SW 1271 (cell line): ENCODE measurements at places on chromosomes 13 and 19.

- DNase-seq: no peak
These were observed 55.2 kb downstream of the ZNF627 start for GRCh38 chr19:11652492-11652891.

- DNase-seq: no peak
These were observed 262.8 kb upstream of the RFC3 start for GRCh38 chr13:33554919-33555791.

- DNase-seq: no peak
These were observed 272.5 kb downstream of the DCLK1 start for GRCh38 chr13:35858665-35859064.

- DNase-seq: no peak
These were observed 11.9 kb downstream of the PEX11G start for GRCh38 chr19:7476777-7477494.

DNA sequence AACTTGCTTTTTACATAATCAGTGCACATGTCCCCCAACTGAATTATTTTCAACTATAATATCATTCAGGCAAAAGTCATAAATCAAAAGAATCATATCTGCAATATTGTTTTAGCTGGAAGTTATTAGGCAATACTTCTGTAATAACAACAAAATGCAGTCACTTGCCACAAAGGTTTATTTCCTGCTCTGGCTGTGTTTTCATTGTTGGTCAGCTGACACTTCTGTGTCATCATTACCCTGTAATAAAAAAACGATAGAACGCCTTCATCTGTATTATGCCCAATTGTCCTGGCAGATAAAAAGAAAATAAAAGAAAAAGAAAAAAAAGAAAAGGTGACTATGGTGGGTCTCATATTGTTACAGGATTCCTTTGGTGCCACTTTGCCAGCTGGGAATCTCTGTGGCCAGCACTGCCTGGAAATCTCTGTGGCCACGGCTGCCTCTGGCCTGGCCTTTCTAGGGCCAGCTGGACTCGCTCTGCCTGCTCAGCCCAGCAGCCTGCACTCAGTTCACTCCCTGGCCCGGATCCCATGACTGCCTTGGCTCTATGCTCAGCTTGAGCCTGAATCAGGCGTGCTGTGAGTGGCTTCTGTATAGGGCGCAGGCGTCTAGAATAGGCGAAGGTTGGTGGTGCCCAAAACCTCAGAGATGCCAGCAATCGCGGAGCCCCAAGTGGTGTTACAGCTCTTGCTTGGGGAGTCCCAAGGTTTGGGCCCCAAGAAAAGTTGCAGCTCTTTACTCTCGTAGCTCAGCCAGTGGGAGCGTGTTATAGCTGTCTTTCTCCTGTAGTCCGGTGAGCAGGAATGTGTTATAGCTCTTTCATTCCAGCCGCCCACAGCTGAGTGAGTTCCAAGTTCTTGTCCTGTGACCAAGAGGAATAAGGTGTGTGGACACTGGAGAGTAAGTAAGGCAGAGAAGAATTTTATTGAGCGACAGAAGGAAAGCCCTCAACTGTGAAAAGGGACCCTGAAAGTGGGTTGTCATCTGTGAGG lies 1227.1 kb downstream of the SLITRK1 start:
- no peak for DNase-seq

- no peak for DNase-seq
These were observed 21.7 kb upstream of the LAMP1 start for GRCh38 chr13:113275387-113275786.

DNA sequence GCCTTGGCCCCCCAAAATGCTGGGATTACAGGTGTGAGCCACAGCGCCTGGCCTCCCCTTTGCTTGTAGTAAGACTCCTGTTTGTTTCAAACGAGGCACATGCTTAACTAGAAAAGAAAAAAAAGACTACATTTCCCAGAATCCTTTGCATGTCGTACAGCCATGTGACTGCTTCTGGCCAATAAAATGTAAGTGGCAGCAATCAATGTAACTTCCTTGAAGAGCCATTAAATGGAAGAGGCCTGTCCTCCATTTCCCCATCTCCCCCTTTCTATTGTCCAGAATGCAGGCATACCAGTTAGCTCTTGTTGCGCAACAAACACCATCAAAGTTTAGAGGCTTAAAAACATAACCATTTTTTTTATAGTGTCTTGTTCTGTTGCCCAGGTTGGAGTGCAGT lies 10.4 kb upstream of the GPR32 start:
- peak; percentile 47 for DNase-seq

DNA sequence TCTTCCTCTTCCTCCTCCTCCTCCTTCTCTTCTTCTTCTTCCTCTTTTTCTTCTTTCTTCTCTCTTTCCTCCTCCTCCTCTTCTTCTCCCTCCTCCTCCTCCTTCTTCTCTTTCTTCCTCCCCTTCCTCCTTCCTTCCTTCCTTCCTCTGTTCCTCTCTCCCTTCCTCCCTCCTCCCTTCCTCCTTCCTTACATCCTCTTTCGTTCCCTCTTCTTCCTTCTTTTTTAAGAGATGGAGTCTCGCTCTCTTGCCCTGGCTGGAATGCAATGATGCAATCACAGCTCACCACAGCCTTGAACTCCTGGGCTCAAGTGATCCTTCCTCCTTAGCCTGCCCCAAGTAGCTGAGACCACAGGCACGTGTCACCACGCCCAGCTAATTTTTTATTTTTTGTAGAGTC lies 13.2 kb downstream of the EHD2 start:
- DNase-seq: no peak

- no peak for DNase-seq
These were observed 660.4 kb upstream of the KLF12 start for GRCh38 chr13:74794582-74794981.

GRCh38 chr19:1251330-1252220 lies 3.2 kb downstream of the MIDN start:
- no peak for DNase-seq

DNA sequence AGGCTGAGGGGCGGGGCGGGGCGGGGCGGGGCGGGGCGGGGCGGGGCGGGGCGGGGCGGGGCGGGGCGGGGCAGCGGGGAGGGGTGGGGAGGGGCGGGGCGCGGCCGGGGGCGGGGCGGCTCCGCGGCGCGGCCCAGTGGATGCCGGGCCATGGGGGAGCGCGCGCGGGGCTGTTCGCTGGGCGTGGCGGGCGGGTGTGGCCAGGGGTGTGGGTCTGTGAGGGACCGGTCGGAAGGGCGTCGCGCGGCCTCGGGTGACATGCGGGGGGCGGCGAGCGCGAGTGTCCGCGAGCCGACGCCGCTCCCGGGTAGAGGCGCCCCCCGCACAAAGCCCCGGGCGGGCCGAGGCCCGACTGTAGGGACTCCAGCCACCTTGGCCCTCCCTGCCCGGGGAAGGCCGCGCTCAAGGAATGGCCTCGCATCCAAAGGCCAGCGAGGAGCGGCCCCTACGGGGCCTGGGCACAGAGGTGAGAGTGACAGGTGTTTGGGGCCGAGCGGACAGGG lies at the start of gene ZFP28:
TSS of gene ZFP28 (plus strand) at position 188 of the 503 bp plus-strand sequence. CDS start at position 259, 71 bp downstream.
- peak; percentile 27 for DNase-seq

DNA sequence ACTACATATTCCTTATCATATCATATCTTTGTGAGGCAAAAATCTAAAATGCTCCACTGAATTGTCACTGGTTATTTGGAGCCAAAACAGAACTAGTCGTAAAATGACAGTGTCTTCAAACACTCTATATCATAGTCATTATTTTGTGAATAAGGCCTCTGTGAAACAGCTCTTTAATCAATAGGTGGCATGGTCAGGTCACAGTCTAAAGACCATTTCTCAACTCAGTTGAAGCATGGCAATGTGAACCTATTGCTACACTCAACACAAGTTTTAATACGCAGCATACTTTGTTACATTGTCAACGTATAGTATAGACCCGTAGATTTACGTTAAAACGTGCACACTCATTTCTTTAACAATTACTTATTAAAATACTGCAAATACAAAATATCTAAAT lies 131.3 kb upstream of the PCDH20 start:
- DNase-seq: no peak

- DNase-seq: no peak
These were observed 13.3 kb upstream of the ZSCAN4 start for GRCh38 chr19:57655443-57655842.

- no peak for DNase-seq
These were observed 23.0 kb upstream of the ISYNA1 start for GRCh38 chr19:18460900-18461299.

GRCh38 chr19:43739439-43740235 lies 15.1 kb downstream of the SMG9 start:
- DNase-seq: no peak

DNA sequence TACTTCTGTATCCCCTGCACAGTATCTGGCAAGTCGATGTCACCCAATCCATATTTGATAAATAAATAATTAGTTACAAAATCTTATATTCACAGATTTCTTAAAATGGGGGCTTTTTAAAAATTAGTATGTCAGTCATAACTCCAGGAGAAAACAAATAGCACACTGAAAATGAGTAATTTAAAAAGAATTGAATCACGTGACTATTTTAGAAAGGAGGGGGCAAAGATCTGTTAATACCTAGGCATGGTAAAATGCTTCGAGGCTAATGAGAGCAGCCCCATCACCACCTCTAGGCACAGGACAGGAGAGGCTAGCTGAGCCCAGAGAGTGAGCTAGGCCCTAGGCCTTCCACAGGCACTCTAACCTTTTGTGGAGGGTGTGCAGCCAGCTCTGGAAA lies 94.7 kb downstream of the FREM2 start:
- no peak for DNase-seq

GRCh38 chr13:100269837-100270236 lies 180.9 kb downstream of the PCCA start:
- DNase-seq: no peak

DNA sequence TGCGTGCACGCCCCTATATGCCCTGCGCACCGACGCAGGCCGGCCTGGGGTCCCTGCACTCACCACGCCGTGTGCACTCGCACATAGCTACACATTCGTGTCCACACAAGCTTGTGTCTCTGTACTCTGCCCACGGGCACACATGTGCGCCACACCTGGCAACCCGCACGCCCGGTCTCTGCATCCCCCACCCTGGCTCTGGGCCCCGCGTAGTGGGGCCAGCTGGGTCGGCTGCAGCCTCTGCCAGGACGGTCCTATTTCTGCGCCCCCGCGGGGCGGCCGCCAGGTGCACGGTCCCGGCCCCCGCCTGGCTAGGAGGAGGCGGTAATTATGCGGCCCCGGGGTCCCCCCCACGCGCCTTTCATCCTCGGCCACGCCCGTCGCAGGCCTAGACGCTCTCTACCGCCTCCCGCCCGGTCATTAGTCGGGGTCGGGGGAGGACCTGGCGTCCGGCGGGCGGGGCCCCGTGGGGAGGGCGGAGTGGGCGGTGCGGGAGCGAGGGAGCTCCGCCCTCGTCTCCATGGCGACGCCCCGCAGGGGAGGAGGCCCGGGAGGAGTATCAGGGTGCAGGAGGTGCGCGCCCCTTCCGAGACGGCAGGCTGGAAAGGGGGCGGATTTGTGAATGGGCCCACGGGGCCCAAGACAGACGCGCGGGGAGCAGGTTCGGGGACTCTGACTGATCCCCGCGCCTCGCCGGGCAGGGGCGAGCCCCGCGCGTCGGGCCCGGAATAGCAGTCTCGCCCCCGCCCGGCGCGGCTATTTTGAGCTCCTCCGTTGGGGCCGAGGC lies 2.8 kb upstream of the CIRBP start:
- DNase-seq: peak; percentile 82

DNA sequence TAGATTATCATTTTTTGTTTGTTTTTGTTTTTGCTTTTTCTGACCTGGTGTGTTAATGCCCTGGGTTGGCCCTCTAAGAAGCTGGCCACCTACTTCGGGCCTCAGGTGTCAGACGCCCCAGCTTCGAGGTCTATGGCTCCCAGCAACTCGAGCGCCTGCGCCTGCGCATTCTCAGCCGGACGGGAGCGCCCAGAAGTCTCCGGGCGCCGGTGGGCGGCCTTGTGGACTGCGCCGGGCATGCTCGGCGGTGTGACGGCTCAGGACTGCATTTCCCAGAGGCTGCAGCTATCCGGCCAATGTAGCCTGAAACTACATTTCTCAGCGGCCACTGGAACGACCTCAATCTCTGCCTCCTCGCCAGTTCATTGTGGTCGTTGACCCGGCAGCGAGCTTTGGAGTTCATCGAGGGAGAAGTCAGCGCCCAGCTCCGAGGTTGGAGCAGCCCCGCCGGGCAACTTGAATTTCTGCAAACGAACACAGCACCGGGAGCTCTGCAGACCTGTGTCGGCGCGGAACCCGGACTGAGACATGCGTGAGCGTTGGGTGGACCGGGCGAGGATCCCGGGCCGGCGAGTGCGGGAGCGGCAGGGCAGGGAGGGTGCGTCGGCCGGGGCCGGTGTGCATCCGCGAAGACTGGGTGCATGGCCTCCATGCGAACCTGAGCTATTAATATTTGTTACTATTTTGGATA lies at the start of gene ZNF30:
TSS of gene ZNF30 (plus strand) at position 219 of the 691 bp plus-strand sequence. CDS start 3,045 bp downstream, outside the sequence.
- peak; percentile 86 for DNase-seq

DNA sequence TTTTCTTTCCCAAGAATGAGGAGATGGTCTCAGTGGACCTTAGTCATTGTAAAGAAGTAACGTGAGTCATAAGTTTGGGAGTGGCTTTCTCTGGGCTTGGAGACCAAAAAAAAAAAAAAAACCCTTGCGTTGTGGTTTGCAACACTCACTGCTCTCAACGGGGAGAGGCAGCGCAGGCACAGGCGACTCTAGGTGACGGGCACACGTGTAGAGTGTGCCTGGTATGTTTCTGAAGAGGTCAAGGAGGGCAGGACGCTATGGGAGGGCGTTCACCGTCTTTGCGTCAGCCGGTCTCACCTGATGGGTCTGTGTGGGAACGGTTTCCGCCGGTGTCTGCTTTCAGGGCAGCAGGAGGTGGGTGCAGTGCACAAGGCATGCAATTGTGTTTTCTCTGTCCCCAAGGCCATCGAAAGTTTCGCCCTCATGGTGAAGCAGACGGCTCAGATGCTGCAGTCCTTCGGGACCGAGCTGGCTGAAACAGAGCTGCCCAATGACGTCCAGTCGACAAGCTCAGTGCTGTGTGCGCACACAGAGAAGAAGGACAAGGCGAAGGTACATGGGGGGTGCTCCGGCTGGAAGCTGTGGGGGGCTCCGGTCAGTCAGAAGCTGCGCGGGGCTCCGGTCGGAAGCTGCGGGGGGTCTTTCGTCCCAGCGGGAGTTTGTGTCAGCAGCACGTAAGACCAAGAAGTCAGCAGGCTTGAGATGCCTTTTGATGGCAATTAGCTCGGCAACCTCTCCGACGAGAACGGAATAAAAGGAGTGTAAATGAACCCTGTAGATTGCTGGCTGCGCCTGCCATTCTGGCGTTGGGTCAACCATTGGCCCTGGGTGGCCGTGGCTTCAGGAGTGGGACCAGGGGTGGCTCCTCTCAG lies 40.8 kb upstream of the F7 start:
- DNase-seq: no peak

- no peak for DNase-seq
These were observed 8.1 kb downstream of the KRI1 start for GRCh38 chr19:10557603-10558197.

- no peak for DNase-seq
These were observed 217.3 kb upstream of the SERP2 start for GRCh38 chr13:44156294-44156658.
